Anterior cingulate cortex (tissue), 58 donors: ENCODE measurements at places on chromosomes 3 and 15.

- DNase-seq: no peak
Observed at GRCh38 chr3:58141766-58142345, 68.9 kb downstream of the DNASE1L3 start.

DNA sequence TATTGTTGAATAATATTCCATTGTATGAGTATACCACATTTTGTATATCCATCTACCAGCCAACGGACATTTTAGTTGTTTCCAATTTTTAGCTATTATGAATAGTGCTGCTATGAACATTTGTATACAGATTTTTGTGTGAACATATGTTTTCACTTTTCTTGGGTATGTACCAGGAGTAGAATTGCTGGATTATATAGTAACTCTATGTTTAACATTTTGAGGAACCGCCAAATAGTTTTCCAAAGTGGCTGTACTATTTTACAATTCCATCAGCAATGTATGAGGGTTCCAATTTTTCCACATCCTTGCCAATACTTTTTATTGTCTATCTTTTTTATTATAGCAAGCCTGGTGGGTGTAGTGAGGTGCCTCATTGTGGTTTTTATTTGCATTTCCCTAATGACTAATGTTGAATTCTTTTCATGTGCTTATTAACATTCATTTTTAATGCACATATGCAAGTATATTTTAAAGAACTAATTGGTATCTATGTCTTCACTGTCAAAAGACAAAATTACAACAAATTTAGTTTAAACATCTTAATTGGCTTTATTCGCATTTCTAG, 77.5 kb upstream of the PIAS1 start:
- no peak for DNase-seq

DNA sequence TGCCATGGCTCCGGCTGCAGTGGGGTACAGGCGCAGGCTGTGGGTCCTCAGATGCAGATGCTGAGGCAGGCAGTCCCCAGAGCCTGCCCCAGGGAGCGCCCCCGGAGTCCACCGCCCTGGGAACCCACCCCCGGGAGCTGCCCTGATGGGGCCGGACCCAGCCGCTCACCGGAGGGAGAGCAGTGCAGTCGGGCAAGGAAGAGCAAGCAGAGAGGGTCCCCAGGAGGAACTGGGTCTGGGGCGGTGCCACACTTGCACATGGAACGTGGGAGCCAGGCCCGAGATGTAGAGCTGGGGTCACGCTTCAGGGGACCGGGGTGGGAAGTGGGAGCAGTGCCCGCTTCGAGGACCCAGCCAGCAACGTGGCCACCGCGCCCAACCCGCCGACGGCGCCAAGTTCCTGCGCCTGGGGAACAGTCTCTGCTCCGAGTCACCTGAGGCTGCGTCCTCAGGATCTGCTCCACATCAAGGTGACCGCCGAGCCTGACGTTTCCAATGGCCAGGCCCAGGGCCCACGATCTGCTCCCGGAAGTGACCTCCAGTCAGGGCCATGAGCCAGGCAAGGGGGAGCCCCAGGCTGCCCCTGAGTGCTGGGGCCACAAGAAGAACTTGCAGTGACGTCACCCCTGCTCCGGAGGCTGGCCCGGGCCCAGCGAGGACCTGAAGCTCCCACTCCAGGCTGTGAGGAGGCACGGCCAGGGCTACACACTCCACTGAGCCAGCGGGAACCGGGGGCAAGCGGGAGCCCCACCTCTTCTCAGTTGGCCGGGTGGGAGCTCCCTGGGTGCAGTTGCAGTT, 27.0 kb upstream of the TFG start:
- no peak for DNase-seq

- no peak for DNase-seq
Observed at GRCh38 chr15:101049856-101050622, 130.9 kb downstream of the LRRK1 start.

DNA sequence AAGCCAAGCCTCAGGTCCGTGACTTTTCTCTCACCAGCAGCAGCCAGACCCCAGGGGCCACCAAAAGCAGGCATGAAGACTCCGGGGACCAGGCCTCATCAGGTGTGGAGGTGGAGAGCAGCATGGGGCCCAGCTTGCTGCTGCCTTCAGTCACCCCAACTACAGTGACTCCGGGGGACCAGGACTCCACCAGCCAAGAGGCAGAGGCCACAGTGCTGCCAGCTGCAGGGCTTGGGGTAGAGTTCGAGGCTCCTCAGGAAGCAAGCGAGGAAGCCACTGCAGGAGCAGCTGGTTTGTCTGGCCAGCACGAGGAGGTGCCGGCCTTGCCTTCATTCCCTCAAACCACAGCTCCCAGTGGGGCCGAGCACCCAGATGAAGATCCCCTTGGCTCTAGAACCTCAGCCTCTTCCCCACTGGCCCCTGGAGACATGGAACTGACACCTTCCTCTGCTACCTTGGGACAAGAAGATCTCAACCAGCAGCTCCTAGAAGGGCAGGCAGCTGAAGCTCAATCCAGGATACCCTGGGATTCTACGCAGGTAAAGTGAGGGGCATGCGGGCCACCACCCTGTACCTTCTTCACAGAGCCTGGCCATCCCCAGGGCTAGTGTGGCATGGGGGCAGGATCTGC, 12.0 kb upstream of the ABTB1 start:
- no peak for DNase-seq

- no peak for DNase-seq
Observed at GRCh38 chr15:65089206-65089824, 12.8 kb downstream of the KBTBD13 start.

DNA sequence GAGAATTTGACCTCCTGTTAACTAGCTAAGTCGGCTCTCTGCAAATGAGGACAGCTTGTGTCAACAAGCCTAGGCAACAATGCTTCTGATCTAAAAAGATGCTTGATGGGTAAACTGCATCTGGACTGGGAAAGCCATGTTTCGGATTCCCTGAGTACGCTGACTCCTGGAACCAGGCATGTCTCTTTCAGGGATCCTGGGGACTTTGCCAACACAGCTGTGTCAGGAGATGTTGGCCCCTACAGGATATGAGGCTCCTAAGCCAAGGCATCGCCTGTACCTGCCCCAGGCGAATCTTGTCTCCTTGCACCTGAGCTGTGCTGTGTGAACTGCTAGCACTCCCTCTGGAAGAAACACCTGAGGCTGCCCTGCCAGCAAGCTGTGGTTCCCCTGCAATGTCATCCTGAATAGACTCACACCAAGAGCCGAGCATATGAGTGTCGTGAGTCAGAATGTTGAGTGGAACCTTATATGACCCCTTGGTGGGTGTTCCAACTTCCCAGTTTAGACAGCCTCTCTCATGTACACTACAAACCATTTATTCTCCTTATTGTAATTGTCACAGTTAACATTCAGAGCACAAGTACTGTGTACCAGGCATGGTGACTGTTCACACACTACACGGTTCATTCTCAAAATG, 17.0 kb downstream of the EOGT start:
- no peak for DNase-seq

DNA sequence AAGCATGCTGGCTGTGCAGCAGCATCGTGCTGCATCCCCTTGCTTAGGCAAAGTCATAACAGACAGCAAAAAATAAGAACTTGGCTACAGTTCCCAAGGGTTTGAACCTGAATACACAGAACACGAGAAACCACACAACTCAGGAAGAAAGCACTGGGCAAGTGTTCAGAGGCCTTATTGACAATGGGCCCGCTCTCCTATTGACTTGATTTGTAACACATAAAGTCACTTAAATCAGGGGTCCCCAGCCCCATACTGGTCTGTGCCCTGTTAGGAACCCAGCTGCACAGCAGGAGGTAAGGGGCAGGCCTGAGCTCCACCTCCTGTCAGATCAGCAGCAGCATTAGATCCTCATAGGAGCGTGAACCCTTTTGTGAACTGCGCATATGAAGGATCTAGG, 145.1 kb downstream of the LSAMP start:
- DNase-seq: no peak

DNA sequence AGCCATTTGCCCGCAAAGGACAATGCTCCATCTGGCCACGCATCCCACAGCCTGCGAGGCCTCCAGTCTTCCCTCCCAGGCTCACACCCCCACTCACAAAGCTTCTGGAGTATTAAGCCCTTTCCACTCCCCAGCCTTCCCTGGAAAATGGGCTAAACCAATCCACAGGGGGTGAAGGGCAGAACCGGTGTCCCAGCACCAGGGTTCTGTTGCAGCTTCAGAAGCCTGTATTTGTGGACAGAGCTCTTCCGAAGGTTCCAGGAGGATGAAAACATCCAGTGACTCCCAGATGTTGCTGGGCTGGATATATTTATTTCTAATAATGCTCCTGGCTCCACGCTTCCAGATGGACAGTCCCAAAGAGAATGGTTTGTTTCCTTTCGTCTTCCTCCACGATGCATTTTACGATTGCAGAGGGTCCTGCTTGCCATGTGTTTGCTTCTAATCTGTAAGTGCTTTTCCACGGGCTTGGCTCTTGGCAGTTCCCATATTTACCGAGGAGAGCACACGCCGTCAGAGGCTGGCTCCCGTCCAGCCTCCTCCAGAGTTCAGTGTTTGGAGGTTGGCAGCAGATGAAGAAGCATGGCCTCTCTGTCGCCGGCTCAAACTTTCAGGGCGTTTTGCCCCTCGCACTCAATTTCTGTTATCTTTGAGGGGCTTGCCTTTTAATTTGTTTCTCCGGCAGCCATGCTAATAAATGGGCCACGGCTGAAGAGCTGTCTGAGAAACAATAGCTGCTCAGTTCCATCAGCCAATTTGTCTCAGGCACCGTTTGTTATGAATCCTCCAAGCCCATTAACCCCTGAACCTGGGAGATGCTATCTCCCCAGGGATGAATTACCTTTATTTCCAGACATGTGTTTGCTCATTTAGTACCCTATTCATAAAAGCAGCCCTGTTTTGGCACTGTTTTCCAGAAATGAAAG, 367.9 kb upstream of the PROK2 start:
- DNase-seq: peak; percentile 59

GRCh38 chr15:55907797-55908196, 85.6 kb downstream of the NEDD4 start:
- DNase-seq: no peak

- no peak for DNase-seq
Observed at GRCh38 chr3:13200946-13201345, 127.7 kb upstream of the IQSEC1 start.

DNA sequence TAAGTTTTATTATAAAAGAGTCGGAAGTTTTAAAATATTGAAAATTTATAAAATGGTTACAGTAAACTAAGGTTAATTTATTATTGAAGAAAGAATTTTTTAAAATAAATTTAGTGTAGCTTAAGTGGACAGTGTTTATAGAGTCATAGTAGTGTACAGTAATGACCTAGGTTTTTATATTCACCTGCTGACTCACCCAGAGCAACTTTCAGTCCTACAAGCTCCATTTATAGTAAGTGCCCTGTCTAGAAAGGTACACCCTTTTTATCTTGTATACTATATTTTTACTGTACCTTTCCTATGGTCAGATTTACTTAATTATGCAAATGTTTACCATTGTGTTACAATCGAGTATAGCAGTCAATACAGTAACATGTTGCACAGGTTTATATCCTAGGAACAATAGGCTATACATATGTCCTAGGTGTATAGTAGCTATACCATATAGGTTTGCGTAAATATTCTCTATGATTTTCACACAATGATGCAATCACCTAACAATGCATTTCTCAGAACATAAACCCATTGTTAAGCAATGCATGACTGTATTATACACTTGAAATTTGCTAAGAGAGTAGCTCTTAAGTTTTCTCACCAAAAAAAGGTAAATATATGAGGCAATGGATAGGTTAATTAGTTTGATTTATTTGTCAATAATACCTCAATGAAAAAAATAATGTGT, 106.9 kb upstream of the CD96 start:
- DNase-seq: no peak

- no peak for DNase-seq
Observed at GRCh38 chr15:68524753-68525584, 53.8 kb upstream of the CORO2B start.

DNA sequence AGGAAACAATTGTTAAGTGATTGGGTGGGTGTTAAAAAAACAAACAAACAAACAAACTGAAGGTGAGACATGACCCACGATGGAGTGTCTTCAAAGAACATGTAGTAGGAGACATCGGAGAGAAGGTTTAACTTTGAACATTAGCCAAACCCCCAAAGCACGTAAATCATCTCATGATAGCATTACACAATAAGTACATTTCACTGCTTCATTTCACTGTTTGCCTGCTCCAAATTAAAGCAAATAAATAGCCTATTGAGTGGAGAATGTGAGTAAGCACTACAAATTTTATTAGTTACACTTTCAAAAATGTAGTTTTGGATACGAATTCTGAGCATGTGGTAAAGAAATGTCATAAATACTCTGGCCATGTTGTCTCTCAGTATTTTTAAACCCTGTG, 287.0 kb downstream of the SI start:
- DNase-seq: no peak

DNA sequence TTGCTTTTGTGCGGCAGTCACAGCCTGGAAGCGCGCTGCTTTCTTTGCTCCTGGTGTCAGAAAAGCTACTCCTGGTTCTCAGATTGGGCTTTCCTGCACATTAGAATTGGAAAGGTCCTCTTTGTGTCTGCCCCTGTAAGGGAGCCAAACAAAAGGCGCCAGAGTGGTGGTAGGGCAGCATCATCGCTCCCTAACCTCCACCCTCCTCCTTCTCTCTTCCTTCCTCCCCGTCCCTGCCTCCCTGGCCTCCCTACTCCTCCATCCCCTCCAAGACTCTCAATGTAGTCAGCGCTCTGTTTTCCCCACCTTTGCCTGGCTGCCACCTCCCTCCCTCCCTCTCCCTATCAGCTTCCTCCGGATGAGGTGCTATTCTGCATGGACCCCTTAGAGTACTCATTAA, 65.3 kb downstream of the SH3GL3 start:
- no peak for DNase-seq

DNA sequence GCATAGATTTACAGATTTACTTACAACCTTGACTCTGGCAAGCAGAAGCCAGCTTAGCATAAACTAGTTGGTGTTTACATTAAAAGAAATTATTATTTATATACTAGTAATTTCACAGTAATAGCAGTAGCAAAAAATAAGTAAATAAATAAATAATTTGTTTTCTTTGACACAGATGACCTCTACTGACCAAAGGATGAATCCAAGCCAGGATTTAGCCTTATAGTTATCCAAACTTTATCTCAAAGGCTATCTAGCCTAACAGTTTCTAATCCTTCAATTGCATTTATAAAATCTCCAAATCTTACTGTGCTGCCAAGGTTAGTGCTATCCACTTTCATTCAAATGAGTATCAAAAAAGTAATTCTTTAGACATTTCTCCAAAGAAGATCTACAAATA, 64.3 kb downstream of the FRMD5 start:
- DNase-seq: no peak

DNA sequence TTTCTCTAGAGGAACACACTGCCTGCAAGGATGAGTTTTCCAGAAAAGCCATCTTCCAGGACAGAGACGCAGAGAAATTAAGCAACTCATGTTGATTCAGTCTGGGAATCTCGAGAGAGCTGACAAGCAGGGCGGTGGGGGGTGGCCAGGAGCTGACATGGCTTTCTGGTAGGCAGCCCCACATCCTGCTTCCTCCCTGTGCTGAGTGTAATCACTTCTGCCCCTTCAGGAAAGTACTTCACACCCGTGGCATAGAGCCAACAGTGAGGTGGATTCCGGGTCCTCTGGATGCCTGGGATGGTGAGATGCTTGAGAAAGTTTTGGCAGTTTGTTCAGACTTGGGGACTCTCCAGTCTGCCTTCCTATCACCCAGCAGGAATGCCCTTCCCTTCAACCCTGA, 221.1 kb downstream of the SLCO3A1 start:
- DNase-seq: no peak
